ENCODE measurements at places on chromosomes 5 and 9.

GRCh38 chr5:168295574-168296201 is 4.2 kb downstream of the WWC1 start:
- peak; percentile 48 for DNase-seq

DNA sequence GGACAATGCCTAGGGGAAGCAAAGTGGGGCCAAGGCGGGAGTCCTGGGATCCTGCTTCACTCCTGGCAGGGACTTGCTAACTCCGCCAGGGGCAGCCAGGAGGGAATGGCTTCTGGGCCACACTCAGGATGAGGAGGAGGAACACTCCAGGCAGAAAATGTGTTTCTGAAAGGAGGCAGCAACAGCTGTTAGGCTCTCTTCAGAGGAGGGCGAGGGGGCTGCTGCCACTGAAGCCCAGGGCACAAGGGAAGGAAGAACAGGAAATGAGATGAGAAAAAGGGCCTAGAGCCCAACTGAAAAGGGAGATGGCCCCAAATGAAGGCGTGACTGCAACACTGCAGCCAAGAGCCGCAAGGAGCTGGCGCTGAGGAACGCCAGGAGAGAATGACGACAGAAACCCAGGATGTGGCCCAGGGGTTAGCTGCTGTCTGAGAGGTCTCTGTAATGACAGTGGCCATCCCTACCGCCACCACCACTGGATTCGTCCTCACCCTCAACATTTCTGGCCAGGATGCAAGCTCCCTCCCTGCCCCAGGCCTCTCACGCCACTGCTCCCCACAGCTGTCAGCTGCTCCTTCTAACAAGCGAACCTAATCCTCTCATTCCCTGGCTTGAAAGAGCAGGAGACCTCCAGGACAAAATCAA is 15.8 kb downstream of the PSMB7 start:
- peak; percentile 46 for DNase-seq

DNA sequence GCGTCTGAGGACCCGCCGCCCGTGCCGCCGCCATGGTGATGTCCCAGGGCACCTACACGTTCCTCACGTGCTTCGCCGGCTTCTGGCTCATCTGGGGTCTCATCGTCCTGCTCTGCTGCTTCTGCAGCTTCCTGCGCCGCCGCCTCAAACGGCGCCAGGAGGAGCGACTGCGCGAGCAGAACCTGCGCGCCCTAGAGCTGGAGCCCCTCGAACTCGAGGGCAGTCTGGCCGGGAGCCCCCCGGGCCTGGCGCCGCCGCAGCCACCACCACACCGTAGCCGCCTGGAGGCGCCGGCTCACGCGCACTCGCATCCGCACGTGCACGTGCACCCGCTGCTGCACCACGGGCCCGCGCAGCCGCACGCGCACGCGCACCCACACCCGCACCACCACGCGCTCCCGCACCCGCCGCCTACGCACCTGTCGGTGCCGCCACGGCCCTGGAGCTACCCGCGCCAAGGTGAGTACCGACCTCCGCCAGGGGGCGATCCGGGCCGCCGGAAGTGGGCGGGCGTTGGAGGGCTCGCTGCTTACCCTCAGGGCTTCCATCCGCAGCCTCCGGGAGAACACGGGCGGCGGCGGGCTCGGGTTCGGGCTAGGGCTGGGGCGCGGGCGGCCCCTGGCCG is 8.5 kb downstream of the PRR7 start:
- peak; percentile 40 for DNase-seq

- no peak for DNase-seq
Observed at GRCh38 chr5:88394536-88395175, 126.0 kb upstream of the TMEM161B start.

- DNase-seq = no peak
Observed at GRCh38 chr5:73979321-73979720, 353.3 kb downstream of the ARHGEF28 start.

DNA sequence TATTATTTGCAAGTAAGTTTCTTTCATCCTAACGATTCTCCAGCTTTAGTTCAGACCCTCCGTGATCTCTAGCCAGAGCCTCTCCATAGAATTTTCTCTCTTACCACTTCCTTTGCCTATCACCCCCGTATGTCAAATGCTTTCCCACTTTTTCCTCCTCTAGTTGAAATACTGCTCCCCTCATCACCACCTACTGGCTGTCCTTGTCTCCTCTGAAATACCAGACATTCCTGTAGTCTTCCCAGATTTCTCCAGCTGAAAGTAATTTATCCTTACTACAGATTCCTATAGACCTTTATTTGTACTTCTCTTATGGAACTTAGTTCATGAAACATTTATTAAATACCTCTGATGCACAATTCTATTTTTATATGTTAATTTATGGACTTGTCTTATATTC is 36.0 kb upstream of the GLIPR2 start:
- peak; percentile 41 for DNase-seq

GRCh38 chr5:120463006-120463680 is 957 bp upstream of the PRR16 start:
- no peak for DNase-seq
